ENCODE measurements at places on chromosomes 4 and X.

DNA sequence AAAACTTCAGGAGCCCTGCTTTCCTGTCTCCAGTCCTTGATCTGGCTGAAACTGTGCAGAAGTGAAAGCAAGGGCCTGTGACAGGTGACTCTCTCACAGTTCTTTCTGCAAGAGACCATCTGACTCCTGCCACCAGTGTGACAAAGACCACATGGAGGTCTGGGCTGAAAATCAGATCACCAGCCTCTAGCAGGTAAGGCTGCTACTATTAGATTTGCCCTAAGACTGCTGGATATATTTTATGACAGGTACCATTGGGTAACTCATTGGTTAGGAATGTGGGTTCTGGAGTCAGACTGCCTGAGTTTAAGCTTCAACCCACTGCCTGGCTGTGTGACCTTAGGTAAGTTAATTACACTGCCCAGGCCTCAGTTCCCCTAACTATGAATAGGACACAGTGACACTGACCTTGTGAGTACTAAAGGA is 163.3 kb upstream of the SLC7A11 start:
- no peak for DNase-seq

DNA sequence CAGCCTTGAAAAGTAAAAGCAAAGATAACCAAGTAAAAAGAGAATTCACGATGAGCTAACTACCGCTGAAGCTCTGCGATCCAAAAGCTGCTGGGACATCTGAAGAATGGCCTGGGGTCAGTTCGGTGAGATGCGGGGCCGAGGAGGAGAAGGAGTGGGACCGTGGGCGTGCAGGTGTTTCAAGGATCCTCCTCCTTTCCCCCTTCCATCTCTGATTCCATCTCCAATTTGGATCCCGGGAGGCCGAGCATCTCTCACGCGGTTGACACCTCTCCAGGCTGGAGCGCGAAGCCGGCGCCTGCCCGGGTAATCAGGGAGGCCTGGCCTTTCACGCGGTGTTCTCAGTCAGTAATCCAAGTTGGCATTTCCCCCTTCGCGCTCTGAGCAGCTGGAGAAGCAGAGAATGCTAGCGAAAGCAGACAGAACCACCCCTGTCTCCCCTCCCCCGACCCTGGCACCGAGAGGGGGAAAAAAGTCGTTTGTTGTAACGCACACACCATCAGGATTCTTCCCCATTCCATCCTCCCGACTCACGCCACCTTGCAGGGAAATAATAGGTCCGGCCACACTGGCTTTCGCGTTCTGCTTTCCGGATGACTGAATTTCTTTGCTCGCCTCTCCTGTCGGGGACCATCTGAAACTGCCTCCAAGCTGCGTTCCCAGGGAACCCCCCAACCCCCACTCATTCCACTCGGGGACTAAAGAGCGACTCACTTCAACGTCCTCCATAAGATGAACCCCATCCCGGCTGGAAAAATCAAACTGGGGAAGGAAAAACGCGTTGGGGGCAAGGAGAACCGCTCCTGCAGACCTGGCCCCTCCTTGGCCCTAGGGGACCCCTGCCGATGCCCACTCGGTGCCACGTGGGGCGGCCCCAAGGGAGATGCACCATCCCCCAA is 6.5 kb downstream of the NEUROG2 start:
- DNase-seq: no peak

DNA sequence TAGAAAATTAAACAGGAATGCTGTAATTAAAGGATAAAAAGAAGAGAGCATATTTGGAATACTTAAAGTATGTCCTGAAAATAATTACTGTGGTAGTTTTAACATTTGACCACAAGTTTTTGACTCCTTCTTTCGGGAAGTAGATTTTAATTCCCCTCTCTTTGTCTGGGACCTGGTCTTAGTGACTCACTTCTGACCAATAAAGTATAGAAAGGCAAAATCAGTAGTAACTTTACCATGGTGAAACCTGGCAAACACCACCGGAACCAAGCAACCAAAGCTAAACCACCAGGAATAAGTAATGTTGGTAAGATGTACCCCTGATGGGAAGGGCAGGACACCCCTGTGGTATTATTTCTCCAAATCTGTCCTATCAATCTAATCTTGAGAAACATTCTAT is 314.8 kb downstream of the PDHA2 start:
- no peak for DNase-seq

DNA sequence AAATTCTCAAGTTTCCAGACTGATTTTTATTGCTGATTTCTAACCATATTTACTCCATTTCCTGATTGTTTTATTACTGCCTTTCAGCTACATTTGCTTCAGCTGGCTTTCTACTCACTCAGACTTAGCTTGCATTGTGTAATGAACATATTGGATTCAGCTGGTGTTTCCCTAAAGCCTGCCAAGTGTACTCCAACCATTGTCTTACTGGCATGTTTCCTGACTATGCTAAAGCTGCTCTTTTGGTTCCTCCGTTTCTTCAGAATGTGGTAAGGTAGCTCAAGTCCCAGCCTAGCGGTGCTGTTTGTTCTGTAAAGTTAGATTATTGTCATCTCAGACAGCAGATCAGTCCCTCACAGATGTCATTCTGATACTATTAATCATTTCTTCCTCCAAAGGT is 53.1 kb upstream of the GLRA2 start:
- peak; percentile 40 for DNase-seq

DNA sequence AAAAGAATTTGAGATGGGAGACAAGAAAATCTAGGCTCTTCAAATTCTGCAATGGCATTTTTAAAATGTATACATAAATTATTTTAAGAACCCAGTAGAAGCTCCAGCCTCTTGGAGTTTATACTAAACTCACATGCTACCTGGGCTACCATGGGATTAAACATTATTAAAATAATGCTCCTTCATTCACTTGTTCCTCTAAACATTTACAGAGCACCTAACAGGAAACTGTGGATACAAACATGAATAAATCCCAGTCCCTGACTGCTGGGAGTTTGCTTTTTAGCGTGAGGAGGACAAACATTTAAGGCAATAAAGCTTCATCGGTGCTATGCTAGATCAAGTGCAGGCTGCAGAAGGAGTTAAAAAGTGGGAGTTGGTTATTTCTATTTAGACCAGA is 5.4 kb upstream of the SPP1 start:
- no peak for DNase-seq

GRCh38 chr4:53905941-53906377 is 158.4 kb downstream of the CHIC2 start:
- peak; percentile 10 for DNase-seq

GRCh38 chrX:63747331-63747730 is 37.7 kb downstream of the ARHGEF9 start:
- no peak for DNase-seq

DNA sequence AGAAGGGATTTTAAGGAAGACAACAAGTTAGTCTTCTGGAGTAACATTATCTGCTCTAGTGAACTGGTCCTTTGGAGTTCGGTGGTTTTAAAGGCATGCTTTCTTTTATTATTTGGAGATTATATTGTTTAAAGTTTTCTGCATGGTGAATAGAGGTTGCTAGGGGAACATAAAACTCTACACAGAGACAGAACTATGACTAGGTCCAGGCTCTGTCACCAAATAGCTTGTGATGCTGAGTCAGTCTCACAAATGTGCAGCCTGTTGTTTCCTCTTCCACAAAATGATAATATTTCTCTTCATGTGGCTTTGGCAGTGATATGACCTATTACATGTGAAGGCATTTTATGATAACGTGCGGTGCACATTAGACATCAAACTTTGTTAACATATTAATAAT is 132.6 kb downstream of the PACRGL start:
- no peak for DNase-seq

GRCh38 chrX:8721536-8721935 is 10.4 kb downstream of the ANOS1 start:
- no peak for DNase-seq

DNA sequence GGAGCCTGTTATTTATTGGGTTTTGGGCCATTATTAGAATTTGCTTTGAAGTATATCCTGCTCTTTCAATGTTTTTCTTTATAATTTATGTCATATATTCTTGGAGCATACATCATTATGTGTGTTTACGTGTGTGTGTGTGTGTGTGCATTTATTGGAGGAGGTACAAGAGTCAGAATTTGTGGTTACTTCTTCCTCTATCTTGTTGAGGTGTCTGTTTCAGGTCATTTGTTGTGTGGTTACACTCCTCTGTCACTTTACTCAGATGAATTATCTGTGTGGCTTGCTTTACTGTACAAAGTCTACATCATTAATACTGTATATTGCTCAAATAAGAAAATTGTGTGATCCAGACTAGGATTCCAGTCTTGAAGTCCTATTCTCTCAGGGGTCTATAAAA is 1957.4 kb upstream of the TENM3 start:
- no peak for DNase-seq

GRCh38 chr4:4575284-4576211 is 33.7 kb upstream of the STX18 start:
- DNase-seq: no peak

DNA sequence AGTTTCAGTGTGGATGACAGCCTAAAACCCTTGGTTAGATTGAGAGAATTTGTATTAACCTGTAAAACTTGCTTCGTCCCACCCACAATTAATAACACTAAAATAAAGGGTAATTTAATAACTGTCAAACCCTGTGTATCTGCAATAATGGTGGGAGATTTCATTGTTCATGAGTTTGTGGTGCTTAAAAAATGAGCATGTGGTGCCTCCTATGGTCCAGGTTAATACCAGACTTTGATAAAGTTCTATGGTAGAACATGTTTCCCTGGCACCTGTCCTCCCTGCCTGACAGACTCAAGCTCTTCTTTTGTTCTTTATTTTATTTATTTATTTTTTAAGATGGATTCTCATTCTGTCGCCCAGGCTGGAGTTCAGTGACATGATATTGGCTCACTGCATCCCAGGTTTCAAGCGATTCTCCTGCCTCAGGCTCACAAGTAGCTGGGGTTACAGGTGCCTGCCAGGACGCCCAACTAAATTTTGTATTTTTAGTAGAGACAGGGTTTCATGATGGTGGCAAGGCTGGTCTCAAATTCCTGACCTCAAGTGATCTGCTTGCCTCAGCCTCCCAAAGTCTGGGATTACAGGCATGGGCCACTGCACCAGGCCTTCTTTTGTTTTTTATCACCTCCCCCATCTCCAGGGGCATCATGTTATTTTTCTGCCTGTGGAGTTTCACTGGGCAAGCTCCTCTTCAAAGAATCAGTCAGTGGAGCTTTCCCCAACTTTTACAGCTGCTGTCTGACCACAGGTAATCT is 289.2 kb downstream of the NR3C2 start:
- DNase-seq: no peak

- DNase-seq: no peak
These were observed 23.9 kb upstream of the PRDM8 start for GRCh38 chr4:80173401-80173800.

- no peak for DNase-seq
These were observed 44.0 kb downstream of the ABLIM2 start for GRCh38 chr4:8114456-8115202.

- no peak for DNase-seq
These were observed 20.6 kb downstream of the GAB1 start for GRCh38 chr4:143357161-143357845.

DNA sequence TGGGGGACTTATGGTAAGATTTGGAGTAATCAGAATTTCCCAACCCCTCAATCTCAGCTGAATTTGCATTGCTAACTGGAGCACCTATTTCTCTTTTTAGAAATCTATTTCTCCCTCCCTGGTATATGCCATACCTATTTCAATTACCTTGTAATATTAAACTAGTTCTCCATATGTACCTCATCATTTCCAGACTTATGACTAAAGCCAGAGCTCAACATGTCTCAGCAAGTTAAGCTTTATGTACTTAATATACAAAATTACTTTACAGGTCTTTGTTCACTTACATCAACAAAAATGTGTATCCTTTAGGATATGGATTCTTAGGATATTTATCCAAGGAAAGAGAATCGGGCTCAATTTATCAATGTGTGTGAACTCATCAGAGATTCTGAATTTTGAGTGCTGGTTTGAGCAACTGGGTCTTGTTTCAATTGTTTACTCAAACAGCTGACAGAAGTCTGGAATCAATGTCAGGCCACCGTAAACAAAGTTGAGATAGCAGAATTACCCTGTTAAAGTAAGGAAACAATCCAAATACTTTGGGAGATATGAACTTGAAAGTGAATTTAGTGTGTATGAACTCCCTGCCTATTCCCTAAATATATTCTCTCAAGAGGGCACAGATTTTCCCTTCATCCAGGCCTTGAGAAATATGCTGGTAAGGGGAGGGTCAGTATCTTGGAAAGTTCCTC is 199.6 kb downstream of the VEGFC start:
- DNase-seq: no peak

GRCh38 chrX:120549483-120550452 is 11.0 kb downstream of the CUL4B start:
- no peak for DNase-seq

GRCh38 chr4:94276204-94276603 is 66.4 kb downstream of the HPGDS start:
- DNase-seq: no peak

DNA sequence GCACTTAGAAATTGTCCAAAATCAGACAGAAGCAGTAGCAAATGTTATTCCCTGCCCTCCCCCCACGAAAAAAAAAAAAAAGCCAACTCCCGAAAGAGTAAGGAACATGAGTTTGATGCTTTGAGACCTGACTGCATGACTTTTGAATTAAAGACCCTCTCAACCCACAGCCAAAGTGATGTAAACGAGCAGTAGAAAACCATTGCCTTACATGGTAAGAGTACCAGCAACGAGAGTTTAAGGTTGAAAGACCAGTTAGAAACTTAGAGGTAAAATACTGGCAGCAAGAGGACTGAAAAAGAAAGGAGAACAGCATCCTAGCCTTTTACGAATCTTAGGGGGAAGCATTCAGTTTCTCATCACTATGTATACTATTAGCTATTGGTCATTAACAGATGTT is 10.0 kb upstream of the ANXA10 start:
- DNase-seq: no peak

DNA sequence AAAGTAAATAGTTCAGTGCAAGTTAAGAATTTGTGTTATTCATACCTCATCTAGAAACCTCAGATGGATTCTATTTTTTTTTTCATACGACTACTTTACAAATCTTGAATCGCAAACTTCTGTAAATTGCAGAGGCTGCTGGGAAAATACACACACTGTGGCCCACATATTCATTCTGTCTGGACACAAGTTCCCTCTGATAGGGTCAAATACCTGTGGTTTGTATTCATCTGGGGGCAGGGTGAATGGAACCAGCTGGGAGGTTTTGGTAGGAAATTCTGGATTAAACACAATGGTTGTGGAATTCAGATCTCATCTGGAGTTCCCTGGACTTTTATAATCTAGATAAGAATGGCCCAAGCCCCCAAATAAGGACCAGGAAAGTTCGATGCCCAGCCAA is 56.2 kb downstream of the SPATA18 start:
- DNase-seq: no peak

- DNase-seq: no peak
These were observed 633.8 kb upstream of the CT83 start for GRCh38 chrX:117096528-117096927.
